CD4-positive, alpha-beta T cell treated with Interleukin-17A for 1 hour (primary cell): ENCODE measurements at places on chromosomes 7 and 10.
A peak's percentile ranks its signal among the peaks of the same experiment; 100 is the strongest.

DNA sequence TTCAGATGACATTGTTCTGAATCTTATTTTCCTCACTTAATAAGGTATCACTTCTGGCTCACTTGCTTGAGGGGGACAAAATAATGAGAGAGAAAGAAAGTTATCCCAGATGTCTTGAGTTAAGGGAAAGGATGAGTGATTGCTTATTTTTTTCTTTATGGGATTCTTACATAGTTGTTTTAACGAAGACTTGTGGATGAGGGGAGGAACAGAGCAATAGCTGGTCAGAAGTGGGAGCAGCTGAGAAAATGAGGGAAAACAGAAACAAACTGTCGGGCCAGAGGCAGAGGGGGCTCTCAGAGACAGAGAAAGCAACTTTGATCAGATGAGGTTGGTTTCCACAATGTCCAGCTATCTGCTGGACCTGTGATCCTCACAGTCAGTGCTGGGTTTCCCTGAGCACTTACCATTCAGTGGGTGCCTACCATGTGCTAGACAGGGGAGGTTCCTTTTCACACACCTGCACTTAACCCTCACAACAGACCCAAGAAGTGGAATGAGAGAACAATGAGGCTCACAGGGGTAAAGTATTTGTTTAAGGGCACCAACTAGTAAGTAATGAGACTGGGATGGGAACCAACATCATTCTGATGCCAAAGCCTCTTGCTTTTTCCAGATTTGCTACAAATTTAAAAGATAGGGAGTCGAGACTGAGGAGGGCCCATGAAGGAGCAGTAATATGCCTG, 64.2 kb downstream of the BICC1 start:
- no peak for DNase-seq

GRCh38 chr7:3482147-3482921, 181.3 kb downstream of the SDK1 start:
- no peak for DNase-seq

- DNase-seq: no peak
Observed at GRCh38 chr10:57890691-57891090, 377.0 kb downstream of the IPMK start.

- no peak for DNase-seq
Observed at GRCh38 chr10:34016576-34016975, 682.1 kb upstream of the NRP1 start.

- no peak for DNase-seq
Observed at GRCh38 chr7:41627645-41628298, 75.1 kb downstream of the INHBA start.

DNA sequence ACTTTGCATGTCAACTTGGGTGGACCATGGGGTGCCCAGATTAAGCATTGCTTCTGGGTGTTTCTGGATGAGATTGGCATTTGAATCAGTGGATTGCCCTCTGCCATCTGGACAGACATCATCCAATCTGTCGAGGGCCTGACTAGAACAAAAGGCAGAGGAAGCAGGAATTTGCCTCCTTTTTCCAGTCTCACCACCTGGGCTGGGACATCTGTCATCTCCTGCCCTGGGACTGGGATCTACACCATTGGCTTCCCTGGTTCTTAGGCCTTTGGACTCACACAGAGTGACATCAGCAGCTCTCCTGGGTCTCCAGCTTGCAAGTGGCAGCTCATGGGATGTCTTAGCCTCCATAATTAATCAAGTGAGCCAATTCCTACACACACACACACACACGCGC, 10.3 kb downstream of the SLC13A4 start:
- no peak for DNase-seq

DNA sequence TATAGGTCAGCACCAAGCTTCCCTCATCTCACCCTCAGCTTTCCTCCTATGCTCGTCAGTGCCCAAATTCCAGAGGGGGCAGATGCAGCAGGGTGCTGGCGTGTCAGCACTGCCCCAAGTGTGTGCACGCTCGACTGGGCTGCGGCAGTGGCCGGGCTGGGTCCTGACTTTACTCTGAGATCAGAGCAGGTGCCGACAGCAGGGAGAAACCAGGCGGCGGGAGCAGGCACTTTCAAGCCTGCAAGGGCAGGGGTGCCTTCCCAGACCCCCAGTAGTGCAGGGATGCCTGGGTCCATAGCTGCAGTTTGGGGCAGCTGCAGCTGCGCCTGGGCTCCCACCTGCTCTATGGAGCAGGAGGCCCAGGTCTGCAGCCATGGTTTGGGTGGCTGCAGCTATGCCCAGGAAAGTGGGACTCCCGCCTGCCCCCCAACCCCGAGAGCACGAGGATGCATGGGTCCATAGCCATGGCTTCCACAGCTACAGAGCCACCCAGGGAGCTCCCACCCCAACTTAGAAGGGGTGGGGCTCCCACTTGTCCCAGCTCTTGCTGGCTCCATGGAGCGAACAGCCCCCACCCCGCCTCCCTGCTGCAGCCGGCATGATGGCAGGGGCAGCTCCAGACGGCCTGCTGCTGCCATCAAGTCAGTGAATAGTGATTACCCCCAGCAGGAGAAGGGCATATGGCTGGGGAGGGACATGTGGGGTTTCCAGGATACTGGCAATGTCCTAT, 199.2 kb upstream of the KMT2E start:
- DNase-seq: no peak

DNA sequence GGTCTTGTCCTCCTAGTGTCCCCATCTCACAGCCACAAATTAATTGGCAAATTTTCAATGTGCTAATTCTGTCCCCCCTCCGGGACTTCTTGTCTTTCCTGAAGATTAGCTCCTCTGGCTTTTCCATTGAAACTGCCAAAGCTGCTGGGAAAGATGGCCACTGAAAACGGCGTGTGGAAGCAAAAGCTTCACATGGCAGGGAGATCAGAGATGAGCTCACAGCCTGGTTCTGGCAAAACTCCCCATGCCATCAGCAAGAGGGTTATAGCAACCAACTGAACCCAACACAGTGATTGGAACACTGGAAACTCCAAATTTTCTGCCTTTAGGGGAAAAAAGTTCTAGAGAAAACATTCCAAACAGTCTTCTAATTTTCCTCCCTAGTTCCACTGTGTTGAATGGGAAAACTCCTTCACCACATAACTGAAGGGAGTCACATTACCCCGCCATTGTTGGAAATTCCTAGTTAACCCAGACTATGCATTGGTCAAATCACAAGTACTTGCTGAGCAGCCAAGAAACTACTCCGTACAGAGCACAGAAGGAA, 37.0 kb downstream of the NRAP start:
- DNase-seq: no peak

- DNase-seq: peak; percentile 86
Observed at GRCh38 chr10:4131407-4132215, 346.6 kb upstream of the KLF6 start.

DNA sequence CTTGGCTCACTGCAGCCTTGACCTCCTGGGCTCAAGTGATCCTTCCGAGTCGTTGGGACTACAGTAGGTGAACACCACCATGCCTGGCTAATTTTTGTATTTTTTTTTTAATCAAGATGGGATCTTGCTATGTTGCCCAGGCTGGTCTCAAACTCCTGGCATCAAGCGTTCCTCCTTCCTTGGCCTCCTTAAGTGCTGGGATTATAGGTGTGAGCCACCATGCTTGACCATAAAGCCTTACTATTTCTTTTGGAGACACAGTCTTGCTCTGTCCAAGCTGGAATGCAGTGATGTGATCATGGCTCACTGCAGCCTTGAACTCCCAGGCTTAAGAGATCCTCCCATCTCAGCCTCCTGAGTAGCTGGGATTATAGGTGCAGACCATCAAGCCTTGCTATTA, 12.6 kb downstream of the TFAM start:
- no peak for DNase-seq

- no peak for DNase-seq
Observed at GRCh38 chr7:113636727-113637421, 281.9 kb downstream of the PPP1R3A start.

DNA sequence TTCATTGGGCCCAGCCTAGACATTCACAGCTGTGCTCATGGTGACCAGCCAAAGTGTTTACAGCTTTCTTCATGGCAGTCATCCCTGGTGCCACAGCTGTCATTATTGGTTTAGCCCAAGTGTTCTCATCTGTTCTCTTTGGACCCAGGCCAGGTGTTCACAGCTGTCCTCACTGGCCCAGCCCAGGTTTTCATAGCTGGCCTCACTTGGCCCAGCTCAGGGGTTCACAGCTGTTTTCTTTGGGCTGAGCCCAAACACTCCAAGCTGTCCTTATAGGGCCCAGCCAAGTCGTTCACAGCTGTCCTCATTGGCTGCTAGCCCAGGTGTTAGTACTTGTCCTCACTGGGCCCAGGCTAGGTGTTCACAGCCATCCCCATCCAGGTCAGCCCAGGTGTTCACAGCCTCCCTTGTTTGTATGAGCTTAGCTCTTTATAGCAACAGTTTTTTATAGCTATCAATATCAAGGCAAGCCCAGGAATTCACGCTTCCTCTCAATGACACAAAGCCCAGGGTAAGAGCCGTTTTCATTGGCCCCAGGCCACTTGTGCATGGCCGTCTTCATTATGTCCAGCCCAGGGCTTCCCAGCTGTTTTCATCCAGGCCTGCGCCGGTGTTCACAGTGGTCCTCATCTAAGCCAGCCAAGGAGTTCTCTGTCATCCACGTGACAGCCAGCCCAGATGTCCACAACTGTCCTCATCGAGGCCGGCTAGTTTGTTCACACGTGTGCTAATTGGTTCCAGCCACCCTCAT, 11.6 kb downstream of the FRG2B start:
- no peak for DNase-seq

DNA sequence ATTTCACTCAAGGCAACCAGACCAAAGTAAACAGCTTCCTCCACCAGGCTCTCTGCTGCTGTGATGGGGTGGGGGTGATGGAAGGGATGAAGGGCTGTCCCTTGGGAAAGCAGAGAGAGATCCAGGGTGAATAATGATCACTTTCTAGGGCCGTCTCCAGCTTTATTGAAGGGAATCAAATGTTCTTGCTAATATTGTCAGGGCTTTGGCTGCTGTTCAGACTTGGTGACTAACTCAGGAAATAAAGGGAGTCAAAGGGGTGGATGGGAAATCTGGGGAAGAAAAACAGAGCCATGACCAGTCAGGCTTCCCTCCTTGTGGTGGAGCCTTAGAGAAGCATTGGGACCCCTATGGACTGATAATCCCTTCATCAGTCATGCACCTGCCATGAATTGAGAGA, 196.2 kb upstream of the AGK start:
- no peak for DNase-seq

DNA sequence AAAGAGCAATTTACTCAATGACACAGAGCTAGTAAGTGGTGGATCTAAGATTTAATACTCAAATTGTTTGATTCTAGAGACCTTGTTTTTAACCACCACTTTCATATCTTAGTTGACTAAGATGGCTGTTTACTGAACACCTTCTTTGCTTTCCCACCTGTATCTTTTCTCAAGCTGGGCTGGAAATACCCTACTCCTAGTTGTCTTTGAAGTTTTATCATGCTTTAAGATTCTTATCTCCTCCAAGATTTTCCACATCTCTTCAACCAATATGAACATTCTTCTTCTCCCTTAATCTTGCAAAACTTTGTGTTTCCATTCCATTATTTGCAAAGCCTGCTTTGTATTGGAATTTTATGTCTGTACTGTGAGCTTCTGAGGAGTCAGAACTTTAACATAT, 157.9 kb downstream of the NXPH1 start:
- DNase-seq: no peak

DNA sequence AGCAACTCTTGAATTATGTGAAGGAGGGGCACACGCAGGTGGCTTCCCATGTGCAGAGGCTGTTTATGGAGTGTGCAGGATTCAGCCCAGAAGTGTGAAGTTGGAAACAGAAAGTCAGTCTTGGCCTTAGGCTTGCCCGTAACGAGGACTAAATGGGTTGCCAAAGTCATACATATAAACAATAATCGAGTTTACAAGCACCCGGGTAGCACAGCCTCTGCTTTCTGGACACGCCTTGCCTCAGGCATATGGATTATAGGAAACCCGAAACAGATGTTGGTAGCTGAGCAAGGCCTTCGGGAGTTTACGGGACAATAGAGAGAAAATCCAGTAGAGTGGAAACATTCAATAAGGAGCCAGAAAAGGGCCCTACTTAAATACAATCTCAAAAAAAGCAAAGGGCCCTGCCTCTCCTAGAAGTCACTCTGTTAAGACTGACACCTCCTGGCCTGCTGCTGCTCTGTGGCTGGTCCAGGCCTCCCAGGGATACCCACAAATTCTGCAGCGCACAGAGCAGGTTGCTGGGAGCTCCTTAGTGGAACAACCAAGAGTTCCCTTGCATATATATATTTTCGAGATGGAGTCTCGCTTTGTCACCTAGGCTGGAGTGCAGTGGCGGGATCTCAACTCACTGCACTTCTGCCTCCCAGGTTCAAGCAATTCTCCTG, 48.5 kb downstream of the SMKR1 start:
- DNase-seq: no peak

DNA sequence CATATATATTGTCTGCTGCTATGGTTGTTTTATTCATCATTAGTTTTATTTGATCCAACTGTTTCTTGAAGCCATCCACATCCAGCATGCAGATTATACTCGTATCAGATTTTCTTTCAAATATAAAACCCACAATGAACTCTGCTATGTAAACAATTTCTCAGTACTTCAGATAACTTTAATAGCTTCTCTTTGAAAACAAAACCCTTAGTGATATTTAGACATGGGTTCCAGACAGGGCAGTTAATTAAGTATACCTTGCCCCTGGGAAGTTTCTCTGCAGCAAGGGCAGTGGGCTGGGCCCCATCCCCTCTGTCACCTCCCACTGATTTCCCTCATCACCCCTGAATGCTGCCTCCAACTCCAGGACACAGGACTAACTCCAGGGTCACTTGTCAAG, 104.3 kb downstream of the GFRA1 start:
- DNase-seq: no peak

GRCh38 chr10:9103301-9103700, 1048.8 kb downstream of the GATA3 start:
- DNase-seq: no peak

DNA sequence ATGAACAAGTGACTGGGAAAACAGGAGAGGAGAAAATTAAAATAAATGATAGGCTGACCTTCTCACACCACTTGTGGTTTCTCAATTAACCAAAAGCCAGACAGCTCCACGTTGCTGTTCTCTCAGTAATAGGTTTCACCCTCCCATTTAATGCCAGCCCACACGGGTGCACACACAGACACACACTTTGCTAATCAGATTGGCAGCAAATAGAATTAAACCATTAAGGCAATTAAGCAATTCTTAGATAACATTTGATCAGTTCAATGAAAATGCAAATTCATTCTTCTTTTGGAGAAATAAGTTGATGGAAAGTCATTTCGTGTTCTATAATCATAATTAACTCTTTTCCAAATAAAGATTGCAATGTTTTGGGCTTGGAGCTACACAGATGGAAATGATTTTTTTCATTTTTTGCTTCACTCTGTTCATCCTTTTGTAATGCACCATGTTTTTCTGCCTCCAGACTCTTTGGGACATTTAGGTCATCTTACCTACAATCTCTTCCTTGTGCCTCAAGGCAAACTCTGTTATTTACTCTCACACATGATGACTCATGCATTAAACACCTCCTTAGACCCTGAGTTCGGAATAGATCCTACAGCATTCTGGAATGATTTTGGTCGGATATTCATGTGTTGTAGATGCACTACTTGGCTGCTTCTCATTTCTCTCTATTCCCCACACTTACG, 700.7 kb downstream of the AUTS2 start:
- DNase-seq: no peak
